ENCODE measurements at places on chromosomes 4 and X.

GRCh38 chr4:27251771-27252170, 391.1 kb downstream of the STIM2 start:
- no peaks in the 10 kb centered on the region for H3K36me3 ChIP-seq
- H3K27ac ChIP-seq: no peak overlapping the region
- no peaks in the 10 kb centered on the region for H3K27me3 ChIP-seq
- DNase-seq: no peak
- no peaks in the 10 kb centered on the region for H3K4me1 ChIP-seq

GRCh38 chrX:5057786-5058185, 1170.9 kb downstream of the NLGN4X start:
- DNase-seq: no peak
- H3K36me3 ChIP-seq: no peaks in the 10 kb centered on the region
- no peaks in the 10 kb centered on the region for H3K27me3 ChIP-seq

GRCh38 chr4:1480720-1481119, 74.5 kb upstream of the NKX1-1 start:
- no peak overlapping the region for H3K27ac ChIP-seq
- no peaks in the 10 kb centered on the region for H3K27me3 ChIP-seq
- H3K4me1 ChIP-seq: no peaks in the 10 kb centered on the region
- no peak for DNase-seq
- H3K4me3 ChIP-seq: no peak overlapping the region

DNA sequence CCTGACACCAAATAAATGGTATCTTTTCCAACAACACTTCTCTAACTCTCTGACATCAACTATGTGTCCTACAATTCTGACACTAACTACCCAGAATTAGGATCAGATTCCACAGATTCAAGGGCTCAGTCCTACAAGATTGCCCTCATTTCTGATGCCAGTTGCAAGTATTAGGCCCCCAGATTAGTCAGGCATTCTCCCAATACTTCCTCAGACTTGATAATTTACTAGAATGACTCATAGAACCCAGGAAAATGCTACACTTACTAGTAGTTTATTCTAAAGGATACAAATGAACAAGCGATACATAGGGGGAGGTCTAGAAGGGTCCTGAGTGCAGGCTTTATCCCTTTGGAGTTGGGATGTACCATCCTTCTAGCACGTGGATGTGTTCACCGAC, 8.5 kb downstream of the TIGD2 start:
- no peaks in the 10 kb centered on the region for H3K27me3 ChIP-seq
- no peak for DNase-seq
- no peak overlapping the region for H3K27ac ChIP-seq

- H3K4me3 ChIP-seq: no peak overlapping the region
- H3K27me3 ChIP-seq: no peaks in the 10 kb centered on the region
- no peaks in the 10 kb centered on the region for H3K36me3 ChIP-seq
- no peak for DNase-seq
Measured at GRCh38 chrX:107831071-107831730, 5.5 kb downstream of the MID2 start.

GRCh38 chr4:133149932-133150471, 908 bp downstream of the PCDH10 start:
- no peaks in the 10 kb centered on the region for H3K36me3 ChIP-seq
- peak overlapping the region; percentile 54 for H3K4me3 ChIP-seq
- peaks cover 7% of the 10 kb centered on the region for H3K27me3 ChIP-seq
- no peak overlapping the region for H3K27ac ChIP-seq

- no peak for DNase-seq
- no peaks in the 10 kb centered on the region for H3K27me3 ChIP-seq
- H3K27ac ChIP-seq: no peak overlapping the region
- H3K4me3 ChIP-seq: no peak overlapping the region
- H3K4me1 ChIP-seq: no peaks in the 10 kb centered on the region
Measured at GRCh38 chr4:57764856-57765255, 654.7 kb upstream of the IGFBP7 start.

DNA sequence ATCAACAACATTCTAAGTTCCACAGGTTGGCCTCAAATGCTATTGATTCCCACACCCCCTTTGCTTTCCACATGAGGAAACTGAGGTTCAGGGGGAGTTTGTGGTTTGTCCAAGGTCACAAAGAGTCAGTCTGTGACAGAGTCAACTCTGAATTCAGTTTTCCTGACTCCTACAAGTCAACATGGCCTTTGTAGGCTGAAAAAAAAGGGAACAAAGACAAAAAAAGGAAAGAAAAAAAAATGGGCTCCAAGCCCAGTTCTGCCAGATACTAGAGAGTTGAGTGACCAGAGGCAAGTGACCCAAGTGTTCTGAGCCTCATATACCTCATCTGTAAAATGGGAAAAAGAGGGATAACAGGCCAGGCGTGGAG, 16.5 kb upstream of the PIM2 start:
- H3K36me3 ChIP-seq: no peaks in the 10 kb centered on the region
- no peaks in the 10 kb centered on the region for H3K27me3 ChIP-seq
- no peak overlapping the region for H3K4me3 ChIP-seq
- peaks cover 30% of the 10 kb centered on the region for H3K4me1 ChIP-seq
- DNase-seq: no peak

GRCh38 chrX:39174241-39174771, 373.0 kb downstream of the MID1IP1 start:
- H3K4me1 ChIP-seq: no peaks in the 10 kb centered on the region
- H3K27me3 ChIP-seq: no peaks in the 10 kb centered on the region
- no peaks in the 10 kb centered on the region for H3K36me3 ChIP-seq
- peak overlapping the region; percentile 34 for H3K27ac ChIP-seq
- H3K4me3 ChIP-seq: no peak overlapping the region

DNA sequence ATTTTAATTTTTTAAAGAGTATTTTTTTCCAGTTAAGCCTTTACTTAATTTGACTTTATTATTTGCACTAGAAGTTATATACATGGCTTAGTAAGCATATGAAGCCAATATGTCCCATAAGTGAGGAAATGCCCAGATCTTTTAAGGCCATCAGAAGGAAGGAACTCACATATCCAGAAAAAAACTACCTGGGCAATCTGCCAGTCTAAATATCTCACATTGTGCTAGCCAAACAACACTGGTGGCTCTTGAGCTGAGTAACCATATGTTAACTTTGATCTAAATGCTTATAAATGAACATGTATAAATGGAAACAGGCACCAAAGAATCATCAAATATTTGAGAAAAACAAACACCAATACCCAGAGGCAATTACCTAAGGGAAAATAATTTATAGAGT, 138.6 kb upstream of the APOOL start:
- H3K36me3 ChIP-seq: no peaks in the 10 kb centered on the region
- no peak overlapping the region for H3K4me3 ChIP-seq
- no peaks in the 10 kb centered on the region for H3K4me1 ChIP-seq
- no peaks in the 10 kb centered on the region for H3K27me3 ChIP-seq
- H3K27ac ChIP-seq: no peak overlapping the region
- DNase-seq: no peak

DNA sequence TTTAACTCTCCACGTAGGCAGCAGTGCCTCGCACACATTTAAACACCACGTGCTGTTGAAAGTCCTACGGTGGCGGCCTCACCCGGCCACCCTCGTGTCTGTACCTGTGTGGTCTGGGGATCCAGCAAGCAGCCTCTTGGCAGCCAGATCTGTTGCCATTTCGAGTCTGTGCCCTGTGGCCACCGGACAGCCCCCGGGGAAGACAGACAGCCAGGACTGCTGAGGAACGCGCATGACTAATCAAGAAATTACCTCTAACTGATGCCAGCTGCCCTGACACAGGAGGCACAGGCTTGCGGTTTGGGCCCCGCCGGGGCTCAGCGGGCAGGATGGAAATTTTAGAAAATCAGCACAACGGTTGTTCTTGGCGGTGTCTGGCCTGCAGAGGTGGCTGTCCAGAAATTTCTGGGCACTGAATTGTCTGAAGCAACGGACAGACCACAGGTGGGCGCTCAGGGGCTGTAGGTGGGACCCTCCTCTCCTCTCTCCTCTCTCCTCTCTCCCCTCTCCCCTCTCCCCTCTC, 15.6 kb upstream of the ASMTL start:
- H3K27me3 ChIP-seq: no peaks in the 10 kb centered on the region
- no peak overlapping the region for H3K4me3 ChIP-seq
- DNase-seq: no peak
- peaks cover 21% of the 10 kb centered on the region for H3K4me1 ChIP-seq
- H3K36me3 ChIP-seq: no peaks in the 10 kb centered on the region
- H3K27ac ChIP-seq: peak overlapping the region; percentile 35

GRCh38 chrX:11666952-11667685, 1.4 kb upstream of the ARHGAP6 start:
- H3K4me1 ChIP-seq: peaks cover 3% of the 10 kb centered on the region
- H3K27ac ChIP-seq: no peak overlapping the region
- H3K27me3 ChIP-seq: no peaks in the 10 kb centered on the region
- DNase-seq: no peak
- no peaks in the 10 kb centered on the region for H3K36me3 ChIP-seq

DNA sequence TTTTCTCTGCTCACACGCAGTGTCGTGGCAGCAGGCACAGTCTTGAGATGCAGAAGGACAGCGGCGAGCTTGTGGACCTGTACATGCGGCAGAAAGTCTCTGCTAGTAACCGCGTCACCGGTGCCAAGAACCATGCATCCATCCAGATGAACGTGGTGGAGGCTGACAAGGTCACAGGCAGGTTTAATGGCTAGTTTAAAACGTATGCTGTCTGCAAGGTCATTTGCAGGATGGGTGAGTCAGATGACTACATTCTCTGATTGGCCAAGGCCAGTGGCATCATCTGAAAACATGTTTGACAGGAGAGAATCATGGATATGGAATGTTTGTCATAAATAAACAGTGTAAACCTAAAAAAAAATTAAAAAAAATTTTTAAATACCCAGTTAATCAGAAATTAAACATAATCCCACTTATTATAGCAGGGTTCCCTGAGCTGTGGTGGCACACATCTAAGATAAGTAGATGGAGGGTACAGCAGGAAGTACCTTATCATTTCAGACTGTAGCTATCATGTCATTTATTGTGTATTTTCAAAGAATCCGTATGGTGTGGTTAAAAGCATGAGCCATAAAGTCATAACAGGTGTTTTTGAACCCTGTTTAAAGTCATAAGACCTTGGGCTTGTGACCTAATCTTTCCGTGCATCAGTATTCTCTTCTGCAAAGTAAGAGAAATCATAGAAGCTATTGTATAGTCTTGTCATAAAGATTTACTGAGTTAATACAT, 7.5 kb upstream of the BMP2K start:
- no peak overlapping the region for H3K27ac ChIP-seq
- no peak overlapping the region for H3K4me3 ChIP-seq
- H3K36me3 ChIP-seq: no peaks in the 10 kb centered on the region
- H3K4me1 ChIP-seq: peaks cover 4% of the 10 kb centered on the region

DNA sequence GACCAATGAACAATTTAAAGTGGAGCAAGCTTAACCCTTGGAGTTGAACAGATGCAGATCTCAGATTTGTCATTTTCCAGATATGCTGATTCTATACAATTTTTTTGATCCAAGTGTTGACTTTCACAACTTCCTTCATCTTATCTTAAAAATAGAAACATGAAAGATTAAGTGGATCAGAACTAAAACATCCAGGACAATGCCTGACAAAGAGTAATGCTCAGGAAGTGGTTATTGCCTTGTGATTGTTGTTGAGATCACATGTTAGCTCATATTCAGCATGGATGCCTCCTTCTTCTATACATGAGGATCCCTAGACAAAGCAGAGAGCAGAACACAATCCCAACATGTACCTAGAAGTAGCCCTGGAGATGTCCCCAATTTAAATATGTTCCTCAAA, 160.9 kb downstream of the PPARGC1A start:
- no peak overlapping the region for H3K27ac ChIP-seq
- no peaks in the 10 kb centered on the region for H3K4me1 ChIP-seq
- H3K4me3 ChIP-seq: no peak overlapping the region
- H3K36me3 ChIP-seq: no peaks in the 10 kb centered on the region
- DNase-seq: no peak

GRCh38 chr4:174474457-174475075, 47.7 kb downstream of the HPGD start:
- no peak for DNase-seq
- H3K4me3 ChIP-seq: no peak overlapping the region
- no peaks in the 10 kb centered on the region for H3K4me1 ChIP-seq
- no peak overlapping the region for H3K27ac ChIP-seq
- H3K27me3 ChIP-seq: no peaks in the 10 kb centered on the region
- H3K36me3 ChIP-seq: no peaks in the 10 kb centered on the region

- H3K36me3 ChIP-seq: no peaks in the 10 kb centered on the region
- no peak overlapping the region for H3K27ac ChIP-seq
- H3K4me1 ChIP-seq: no peaks in the 10 kb centered on the region
- H3K4me3 ChIP-seq: no peak overlapping the region
Measured at GRCh38 chrX:31909850-31910572, 838.2 kb upstream of the FTHL17 start.

DNA sequence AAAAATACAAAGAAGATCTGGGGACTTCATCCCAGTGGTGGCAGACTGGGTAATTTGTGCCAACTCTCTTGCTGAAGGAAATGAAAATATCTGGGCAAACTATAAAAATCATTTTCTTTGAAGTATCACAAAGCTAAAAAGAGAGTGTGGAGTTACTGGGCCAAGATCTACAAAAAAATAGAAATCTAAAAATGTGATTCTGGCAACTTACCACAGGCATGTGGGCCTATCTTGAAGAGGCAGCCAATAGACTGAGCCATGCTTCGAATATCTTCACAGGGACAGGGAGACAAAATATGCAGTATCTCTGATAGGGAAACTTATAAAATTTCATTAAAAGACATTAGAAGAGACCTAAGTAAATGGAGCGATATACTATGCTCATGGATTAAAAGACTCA, 168.8 kb downstream of the RCHY1 start:
- no peaks in the 10 kb centered on the region for H3K36me3 ChIP-seq
- no peak overlapping the region for H3K27ac ChIP-seq
- H3K4me1 ChIP-seq: no peaks in the 10 kb centered on the region
- no peaks in the 10 kb centered on the region for H3K27me3 ChIP-seq
- DNase-seq: no peak

DNA sequence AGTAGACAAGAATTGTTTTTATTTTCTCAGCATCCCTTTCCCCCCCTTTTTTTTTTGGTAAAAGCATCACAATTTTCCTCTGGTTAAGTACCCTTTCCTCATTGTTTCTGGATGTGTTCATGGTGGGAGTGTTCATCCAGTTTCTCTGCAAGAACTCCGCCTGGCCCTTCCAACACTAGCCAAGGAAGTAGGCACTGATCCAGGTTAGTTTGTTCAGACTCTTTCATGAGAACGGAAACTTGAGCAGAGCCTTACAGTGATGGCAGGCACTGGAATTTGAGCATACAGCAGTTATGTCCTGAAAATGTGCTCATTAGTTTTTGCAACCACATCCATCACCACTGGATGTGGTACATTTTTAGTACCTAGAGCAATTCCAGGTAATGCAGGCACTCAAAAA, 336.1 kb upstream of the BOD1L1 start:
- H3K27ac ChIP-seq: no peak overlapping the region
- no peak overlapping the region for H3K4me3 ChIP-seq
- H3K4me1 ChIP-seq: no peaks in the 10 kb centered on the region

DNA sequence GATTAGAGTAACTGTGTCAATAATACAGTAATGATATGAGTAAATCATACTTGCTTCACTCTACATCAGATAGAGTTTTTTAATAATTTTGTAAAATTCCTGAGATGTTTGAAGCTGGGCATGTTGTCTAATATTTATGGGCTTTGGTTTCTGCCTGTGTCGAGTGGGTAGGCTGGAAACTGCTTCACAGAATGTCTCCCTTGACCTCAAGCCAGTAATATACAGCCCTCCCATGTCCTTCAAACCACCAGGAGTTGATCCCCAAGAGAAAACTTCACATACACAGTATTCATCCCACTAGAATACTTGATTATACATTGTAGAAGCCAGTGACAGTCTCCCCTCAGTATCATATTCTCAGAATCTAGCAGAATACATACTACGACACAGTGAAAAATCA, 284.8 kb upstream of the TENM3 start:
- no peaks in the 10 kb centered on the region for H3K4me1 ChIP-seq
- no peak for DNase-seq
- no peak overlapping the region for H3K27ac ChIP-seq
- no peaks in the 10 kb centered on the region for H3K27me3 ChIP-seq
